ENCODE measurements at places on chromosomes 2 and 18.
A peak's percentile ranks its signal among the peaks of the same experiment; 100 is the strongest.

- no peak for DNase-seq
Measured at GRCh38 chr2:228066126-228066798, 115.2 kb downstream of the SPHKAP start.

DNA sequence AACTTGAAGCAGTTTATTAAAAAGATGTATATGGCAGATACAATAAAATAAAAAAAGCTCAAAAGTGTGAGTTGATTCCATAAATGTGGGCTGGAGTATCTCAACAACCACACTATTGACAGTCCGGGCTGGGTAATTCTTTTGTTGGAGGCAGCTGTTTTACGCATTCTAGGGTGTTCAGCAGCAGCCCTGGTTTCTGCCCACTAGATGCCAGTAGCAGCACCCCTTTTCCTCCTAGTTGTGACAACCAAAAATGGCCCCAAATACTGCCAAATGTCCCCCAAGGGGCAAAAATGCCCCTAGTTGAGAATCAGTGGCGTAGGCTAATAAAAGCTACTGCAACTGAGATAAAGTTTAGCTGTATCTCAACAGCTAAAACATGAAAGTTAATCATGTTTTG is 44.8 kb downstream of the CHMP3 start:
- peak; percentile 14 for DNase-seq

DNA sequence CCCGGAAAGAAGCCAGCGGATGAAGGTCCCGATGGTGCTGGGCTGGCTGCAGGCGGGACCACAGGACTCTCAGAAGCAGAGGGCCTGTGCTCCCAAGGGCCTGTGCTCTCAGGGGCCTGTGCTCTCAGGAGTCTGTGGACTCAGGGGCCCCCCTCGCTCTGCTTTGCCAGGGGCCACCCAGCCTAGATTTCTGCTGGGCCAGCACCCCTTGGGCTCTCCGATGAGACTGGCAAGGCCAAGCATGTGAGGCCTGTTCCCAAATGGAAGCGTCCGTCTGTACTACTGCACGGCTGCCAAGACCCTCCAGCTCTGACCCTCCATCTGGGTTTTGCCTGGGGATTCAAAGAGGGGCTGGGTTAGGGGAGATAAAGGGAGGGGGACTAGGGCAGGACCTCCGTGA is 54.6 kb downstream of the SH3BP4 start:
- DNase-seq: no peak

DNA sequence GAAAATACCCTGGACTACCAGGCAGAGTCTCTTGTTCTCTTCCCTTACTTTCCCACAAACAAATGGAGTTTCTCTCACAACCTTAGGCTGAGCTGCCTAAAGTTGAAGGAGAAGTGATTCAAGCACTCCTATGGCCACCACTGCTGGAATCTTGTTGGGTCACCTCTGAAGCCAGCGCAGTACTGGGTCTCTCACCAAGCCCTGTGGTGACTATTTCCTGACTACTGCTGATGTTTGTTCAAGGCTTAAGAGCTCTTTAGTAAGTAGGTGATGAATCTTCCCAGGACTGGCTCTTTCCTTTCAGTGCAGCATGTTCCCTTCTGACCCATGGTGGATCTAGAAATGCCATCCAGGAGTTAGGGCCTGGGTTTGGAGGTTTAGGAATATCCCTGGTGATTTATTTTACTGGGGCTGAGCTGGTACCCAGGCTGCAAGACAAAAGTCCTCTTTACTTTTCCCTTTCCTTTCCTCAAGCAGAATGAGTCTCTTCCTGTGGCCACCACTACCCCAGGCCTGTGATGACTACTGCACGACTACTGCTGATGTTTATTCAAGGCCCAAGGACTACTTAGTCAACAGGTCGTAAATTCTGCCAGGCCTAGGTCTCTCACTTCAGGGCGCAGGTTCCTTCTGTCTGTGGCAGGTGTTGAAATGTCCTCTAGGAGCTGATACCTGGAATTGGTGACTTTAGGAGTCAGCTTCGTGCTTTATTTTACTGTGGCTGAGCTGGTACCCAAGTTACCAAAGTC is 121.8 kb downstream of the SLC4A10 start:
- DNase-seq: peak; percentile 66

GRCh38 chr2:133365117-133365516 is 203.1 kb downstream of the NCKAP5 start:
- no peak for DNase-seq

- DNase-seq: no peak
Measured at GRCh38 chr18:39053571-39053970, 1488.0 kb upstream of the CELF4 start.

DNA sequence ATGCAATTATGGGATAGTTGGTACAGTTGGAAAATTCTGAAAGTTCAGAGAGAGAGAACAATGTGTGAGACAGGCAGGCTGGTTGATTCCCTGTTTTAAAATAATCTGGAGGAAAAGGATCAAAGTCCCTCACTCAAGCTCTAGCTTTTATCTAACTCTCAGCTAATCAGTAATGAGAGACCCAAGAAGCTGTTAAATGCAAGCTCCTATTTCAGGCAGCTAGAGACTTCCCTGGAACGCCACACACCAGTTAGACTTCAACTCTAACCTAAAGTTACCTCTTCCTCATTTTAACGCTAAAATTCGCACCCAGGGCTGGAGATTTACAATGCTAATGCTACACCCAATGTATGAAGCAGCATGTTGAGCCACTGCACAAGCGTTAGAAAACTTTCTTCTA is 243.1 kb downstream of the EN1 start:
- DNase-seq: no peak

DNA sequence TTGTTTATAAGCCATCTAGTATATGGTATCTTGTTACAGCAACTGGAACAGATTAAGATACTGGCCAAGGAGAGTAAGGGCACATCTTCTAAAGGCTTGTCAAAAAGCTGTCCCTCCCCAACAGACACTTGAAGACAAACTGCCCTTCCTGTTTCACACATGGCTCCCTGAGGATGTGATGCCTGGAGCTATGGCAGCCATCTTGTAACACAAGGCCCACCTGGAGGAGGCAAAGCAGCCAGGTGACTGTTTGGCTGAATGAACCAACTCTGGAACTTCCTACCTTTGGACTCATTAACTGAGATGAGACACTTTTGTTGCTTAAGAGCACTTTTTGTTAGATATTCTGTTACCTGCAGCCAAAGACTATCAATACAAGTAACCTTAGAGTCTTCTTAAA is 54.4 kb downstream of the SNORC start:
- no peak for DNase-seq

- no peak for DNase-seq
Measured at GRCh38 chr18:57953883-57954282, 90.1 kb upstream of the NEDD4L start.

- DNase-seq: no peak
Measured at GRCh38 chr18:23908827-23909226, 105.7 kb upstream of the TTC39C start.

GRCh38 chr2:119527999-119528398 is 3.7 kb upstream of the SCTR start:
- DNase-seq: no peak

GRCh38 chr2:136022396-136023146 is 37.1 kb upstream of the DARS1 start:
- DNase-seq: no peak

DNA sequence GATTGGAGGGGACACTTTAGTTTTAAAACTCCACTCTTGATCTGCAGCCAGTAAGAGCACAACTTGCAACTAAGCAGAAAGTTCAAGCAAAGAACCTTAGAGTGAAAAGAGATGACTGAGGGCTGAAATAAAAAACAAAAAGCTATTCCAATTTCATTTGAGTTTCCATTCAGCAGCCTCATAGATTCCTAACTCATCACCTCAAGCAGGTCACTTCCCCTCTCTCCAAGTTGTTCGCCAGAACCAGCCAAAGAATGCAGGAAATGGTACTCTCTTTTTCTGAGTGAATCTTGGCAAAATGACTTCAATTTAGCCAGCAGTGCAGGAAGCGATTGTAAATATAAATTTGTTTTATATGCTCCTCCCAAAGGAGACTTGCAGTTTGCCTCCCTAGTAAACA is 213.3 kb downstream of the SETBP1 start:
- no peak for DNase-seq

GRCh38 chr2:16407358-16407757 is 258.3 kb downstream of the CYRIA start:
- DNase-seq: no peak

GRCh38 chr2:174666312-174666711 is 68.7 kb upstream of the WIPF1 start:
- no peak for DNase-seq

DNA sequence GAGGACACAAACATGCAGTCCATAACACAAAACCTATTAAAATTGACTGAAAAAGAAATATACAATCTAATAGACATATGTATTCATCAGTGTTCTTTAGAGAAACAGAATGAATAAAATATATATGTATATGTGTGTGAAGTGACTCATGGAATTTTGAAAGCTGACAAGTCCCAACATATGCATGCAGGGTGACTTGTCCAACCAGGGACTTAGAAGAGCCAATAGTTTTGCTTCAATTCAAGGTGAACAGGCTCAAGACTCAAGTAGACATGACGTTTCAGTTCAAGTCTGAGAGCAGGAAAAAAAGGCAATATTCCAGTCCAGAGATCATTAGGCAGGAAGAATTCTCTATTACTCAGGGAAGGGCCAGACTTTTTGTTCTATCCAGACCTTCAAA is 271.2 kb upstream of the SETBP1 start:
- no peak for DNase-seq

Data from HT1080 (cell line).